Muscle of back (tissue), 13 donors: ENCODE measurements at places on chromosomes 5 and 9.

DNA sequence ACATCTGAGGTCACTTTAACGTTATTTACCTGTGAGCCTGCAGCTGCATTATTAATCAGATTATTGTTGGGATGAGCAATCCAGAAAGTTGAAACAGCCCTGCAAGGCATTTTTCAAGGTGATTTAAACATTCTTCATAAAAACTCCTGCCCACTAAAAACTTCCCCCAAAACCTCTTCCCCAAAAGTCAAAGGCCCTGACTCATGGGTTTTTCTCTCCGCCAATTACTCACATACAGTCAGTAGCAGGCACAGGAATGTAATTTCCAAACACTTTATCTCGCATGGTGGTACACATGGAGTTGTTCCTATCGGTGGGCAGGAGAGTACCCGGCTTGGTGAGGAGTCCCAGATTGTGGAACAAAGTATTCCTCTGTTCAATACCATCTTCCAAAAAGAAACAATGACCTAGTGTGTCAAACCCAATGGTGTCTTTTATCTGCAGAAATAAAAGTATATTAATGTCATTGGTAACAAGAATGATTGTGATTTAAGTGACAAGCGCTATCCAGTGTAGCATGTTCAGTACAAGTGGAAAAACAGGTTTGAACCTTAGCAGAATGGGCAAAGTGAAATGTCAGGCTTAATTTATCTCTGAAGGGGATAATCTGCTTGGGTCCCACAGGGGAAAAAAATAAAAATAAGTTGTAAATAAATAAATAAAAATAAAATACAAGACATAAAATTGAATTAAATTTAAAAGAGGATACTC is 38.3 kb downstream of the CEMIP2 start:
- DNase-seq: no peak

- DNase-seq: no peak
Observed at GRCh38 chr5:154205441-154206117, 15.0 kb downstream of the GALNT10 start.

DNA sequence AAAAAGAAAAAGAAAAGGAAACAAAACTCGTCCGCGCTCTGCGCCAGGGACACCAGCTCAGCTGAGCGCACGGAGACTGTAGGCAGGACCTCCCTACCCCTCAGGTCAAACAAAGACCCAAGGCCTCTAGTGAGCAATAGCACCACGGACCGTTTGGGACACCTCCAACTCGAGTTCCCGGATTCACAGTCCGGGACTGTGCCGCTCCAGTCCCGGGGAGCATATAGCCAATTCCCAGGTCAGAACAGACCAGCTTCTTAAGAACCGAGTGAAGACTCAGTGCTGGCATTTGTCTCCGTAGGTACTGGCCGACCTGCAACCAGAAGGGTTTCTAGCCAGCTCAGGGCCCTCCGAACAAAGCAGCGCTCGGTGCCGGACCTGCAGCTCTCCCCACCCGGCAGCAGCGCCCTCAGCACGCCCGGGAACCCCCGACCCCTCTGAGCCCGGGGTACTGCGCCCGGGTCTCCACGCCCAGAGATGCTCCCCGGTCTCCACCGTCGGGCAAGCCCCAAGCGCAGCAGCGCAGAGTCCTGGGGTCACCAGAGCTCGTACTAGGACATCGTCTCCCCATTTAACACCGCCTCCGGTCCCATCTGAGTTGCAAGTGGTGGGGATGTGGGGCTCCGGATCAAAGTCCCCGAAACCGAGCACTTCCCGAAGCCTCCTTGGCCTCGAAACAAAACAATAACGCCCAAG is 591 bp downstream of the ABCA1 start:
- DNase-seq: peak; percentile 30

GRCh38 chr9:8208465-8208864 is 408.9 kb upstream of the DMAC1 start:
- DNase-seq: no peak

- peak; percentile 52 for DNase-seq
Observed at GRCh38 chr9:15606643-15607472, 54.0 kb downstream of the CCDC171 start.

DNA sequence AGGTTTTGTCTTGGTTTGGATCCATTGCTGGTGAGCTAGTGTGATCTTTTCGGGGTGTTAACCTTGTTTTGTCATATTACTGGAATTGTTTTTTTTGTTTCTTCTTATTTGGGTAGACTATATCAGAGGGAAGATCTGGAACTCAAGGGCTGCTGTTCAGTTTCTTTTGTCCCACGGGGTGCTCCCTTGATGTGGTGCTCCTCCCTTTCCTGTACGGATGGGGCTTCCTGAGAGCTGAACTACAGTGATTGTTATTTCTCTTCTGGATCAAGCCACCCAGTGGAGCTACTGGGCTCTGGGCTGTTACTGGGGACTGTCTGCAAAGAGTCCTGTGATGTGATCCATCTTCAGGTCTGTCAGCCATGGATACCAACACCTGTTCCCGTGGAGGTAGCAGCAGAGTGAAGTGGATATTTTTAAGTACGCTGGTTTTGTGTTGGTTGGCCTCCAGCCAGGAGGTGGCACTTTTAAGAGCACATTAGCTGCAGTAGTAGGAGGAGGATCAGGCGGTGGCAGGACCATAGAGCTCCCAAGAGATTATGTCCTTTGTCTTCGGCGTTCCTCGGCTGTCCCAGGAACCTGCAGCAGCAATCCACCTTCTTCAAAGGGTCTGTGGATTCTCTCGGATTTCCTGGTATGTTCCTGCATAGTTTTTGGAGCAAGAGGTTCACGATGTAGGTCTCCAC is 27.2 kb downstream of the SCAMP1 start:
- no peak for DNase-seq

DNA sequence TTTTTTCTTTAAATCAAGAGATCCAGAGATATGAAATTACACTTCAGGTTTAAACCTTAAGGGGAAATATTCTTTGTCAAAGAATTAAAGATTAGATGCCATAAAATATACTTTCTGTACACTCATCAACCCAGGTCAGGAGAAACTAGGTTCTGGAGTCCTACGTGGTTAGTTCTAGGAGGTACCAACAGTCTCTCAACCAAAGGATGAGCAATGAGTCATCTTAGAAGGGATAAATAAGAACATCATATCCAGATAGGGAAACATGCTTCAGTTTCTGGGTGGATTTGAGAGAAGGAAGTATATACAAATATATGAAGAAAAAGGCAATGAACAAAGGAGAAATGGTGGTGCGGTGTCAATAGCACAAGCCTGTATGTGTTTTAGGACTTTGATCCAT is 98.2 kb downstream of the CSNK1G3 start:
- DNase-seq: no peak

GRCh38 chr5:116135344-116135743 is 50.5 kb downstream of the COMMD10 start:
- no peak for DNase-seq

GRCh38 chr5:109136906-109137305 is 272.9 kb downstream of the PJA2 start:
- no peak for DNase-seq

DNA sequence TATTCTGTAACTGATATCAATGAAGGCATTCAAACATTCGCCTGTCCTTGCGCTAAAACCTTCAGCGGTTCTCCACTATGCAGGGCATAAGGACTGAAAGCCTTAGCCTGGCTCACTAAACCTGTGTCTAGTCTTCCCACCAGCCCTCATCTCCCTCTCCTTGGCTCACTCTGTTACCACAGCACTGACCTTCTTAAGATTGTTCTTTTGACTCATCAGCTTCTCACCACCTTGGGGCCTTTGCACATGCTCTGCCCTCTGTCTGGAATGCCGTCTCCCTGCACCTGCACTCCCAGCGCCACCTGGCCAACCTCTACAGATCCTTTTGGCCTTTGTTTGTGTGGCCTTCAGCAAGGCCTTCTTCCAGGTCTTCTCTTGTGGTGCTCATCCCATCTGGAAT is 131.8 kb upstream of the IER5L start:
- no peak for DNase-seq

DNA sequence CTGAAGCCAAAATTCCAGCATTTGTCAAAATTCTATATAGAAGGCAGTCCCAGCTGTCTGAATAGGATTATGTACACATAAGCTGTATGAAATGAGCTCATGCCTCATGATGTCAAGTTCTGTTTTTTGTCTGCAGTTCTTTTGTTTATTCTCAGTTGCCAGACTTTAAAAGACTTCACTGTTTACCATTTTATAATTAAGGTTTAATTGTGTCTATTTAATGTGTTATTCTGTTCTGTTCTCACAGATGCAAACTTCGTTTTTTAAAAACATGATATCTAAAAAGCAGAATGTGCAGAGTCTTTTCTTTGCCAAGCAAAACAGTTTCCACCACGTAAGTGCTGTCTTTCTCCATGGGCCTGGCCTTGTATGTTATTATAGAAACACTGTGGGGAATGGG is 31.1 kb downstream of the ERAP1 start:
- no peak for DNase-seq

GRCh38 chr5:141488591-141489561 is at the start of gene PCDHGC5:
Gene PCDHGC5 (plus strand): TSS chr5:141489081. CDS start chr5:141489241, 160 bp downstream.
- DNase-seq: no peak

GRCh38 chr5:157484768-157485167 is 24.8 kb downstream of the NIPAL4 start:
- no peak for DNase-seq

GRCh38 chr9:77851882-77852595 is 179.6 kb downstream of the GNAQ start:
- DNase-seq: no peak

DNA sequence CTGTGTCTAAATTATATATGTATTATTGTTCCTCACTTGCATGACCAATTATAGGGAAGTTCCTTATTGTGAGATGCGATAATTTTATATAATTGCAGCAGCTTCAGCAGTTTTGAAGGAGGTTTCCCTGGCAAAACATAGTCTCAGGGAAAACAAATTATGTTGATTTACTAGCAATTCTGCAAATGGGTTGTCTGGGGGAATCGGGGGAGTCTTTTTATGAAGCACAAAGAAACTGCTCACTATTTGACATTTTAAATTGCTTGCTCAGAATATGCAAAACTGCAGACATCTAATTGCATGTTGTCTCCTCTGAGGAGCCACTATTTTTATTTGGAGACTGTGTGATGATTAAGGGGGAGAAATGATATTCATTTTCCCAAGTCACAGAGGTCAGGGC is 361.6 kb downstream of the YTHDC2 start:
- DNase-seq: no peak

DNA sequence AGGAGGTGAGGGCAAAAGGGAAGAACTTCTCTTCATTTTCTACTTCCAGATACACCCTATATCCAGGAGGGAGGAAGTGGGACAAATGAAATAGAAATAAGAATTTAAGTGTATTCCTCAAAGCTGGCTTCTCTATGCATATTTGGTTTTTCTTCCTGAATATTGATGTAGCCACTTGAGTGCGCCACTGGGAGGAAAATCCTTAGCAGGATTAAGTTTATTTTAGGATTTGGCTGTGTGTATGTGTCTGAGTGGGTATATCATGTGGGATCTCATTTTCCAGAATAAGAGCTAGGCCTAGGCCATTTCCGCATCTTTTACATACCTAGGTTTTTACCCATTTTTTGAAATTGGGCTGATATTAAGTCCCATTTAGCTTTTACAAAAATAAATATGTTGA is 42.5 kb downstream of the MAP1B start:
- DNase-seq: no peak

DNA sequence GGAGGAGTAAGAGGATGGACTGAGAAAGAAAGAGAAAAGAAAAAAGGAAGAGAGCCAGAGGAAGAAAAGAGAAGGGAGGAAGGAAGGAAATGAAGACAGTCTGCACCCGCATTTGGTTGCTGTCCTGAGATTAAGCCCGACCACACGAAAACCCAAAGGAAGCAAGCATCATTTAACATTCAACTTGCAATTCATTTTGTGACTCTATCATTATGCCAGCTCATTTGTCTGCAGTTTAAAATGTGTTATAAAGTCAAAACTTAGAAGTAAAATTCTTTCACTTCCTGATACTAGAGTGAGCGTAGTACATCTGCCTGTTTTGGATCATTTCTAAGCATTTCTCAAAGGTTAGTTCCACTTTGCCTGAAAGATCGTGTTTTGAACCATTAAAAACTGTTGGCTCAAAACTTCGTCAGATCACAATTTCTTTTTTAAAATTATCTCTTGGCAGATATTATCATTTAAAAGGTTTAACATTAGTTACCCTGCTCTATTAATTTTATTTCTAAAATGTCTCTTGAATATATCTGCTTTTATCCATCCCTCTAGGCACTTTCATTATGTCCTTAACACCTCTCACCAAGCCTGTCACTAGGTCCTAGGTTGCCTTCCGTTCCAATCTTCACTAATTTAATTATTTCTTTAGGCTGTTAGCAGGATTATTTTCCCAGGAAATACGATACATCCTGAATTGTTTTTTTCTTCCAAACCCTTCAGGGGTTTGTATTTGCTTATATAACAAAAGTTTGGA is 240.9 kb downstream of the TLE4 start:
- no peak for DNase-seq

GRCh38 chr5:68304421-68305052 is 89.0 kb downstream of the PIK3R1 start:
- DNase-seq: no peak

- DNase-seq: no peak
Observed at GRCh38 chr9:3972687-3973086, 327.2 kb downstream of the GLIS3 start.

DNA sequence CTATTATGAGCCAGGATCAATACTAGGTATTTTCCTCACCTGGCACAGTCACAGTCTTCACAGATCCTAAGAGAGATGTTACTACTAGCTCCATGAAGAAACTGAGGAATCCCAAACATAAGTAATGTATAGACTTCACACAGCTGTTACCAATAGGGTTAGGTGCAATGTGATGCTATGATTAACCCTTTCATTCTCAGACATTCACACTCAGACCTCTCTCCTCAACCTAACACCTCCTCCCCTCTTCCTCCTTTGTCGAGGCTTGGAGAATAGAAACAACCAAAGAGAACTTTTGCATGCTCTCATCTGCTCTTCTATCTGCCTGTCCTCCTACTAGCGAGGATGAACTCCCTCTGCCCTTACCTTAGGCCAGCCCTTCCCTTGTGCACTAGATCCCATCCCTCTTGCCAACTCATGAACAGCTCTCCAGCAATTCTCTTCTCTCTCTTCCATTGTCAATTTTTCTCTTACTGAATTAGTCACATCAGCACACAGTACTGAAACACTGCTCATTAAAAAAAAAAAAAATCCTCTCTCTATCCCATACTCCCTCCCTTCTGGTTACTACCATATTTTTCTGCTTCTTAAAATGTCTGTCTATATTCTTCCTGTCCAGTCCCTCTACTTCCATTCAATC is 47.7 kb downstream of the MAPKAP1 start:
- DNase-seq: no peak

DNA sequence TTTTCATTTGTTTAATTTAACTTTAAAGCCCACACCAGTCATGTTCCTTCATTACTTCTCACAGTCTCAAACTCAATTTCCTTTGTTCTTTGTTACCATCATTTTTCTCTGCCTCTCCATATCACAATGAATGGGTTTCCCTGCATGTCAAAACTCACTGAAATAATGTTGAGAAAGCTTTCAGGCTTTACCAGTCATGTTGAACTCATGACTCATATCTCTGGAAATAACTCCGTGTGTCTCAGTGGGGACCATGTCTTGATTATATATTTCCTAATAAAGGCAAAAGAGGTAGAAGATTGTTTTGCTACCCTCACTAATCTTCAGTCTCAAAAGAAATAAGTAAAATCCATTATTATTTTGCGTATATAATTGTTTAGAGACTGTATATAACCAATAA is 231.2 kb downstream of the CHSY3 start:
- DNase-seq: no peak

- DNase-seq: no peak
Observed at GRCh38 chr9:121053544-121053943, 3.5 kb upstream of the C5 start.
